PC-9 (cell line): ENCODE measurements at places on chromosomes 2 and 18. TPM values are rescaled to one million over a fixed set of nuclear protein-coding genes. Genes with fewer than 3 reads are reported as not detected.

CCDC150 gene
- 9.8 and 17.8 TPM in 2 replicates for total RNA-seq

SLC19A3 gene
- total RNA-seq: 4.3 and 4.5 TPM in 2 replicates

EVA1A gene
- total RNA-seq: 10.8 and 18.2 TPM in 2 replicates

METTL5 gene
- total RNA-seq: 51.1 and 61.4 TPM in 2 replicates

AQP4 gene
- not detected in 2 replicates for total RNA-seq

IL37 gene
- total RNA-seq: 1.0 and 1.7 TPM in 2 replicates

OSR1 gene
- total RNA-seq: 6.4 and 6.9 TPM in 2 replicates

CIB4 gene
- not detected in 2 replicates for total RNA-seq
